ENCODE measurements at places on chromosomes 11 and 22.

GRCh38 chr22:45185718-45186514 is 22.2 kb downstream of the NUP50 start:
- DNase-seq: no peak

DNA sequence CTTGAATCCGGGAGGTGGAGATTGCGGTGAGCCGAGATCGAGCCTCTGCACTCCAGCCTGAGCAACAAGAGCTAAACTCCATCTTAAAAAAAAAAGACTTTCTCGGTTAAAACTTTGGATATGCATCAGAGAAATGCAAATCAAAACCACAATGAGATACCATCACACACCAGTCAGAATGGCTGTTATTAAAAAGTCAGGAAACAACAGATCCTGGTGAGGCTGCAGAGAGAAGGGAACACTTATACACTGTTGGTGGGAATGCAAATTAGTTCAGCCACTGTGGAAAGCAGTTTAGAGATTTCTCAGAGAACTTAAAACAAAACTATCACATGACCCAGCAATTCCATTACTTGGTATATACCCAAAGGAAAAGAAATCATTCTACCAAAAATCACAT is 619.4 kb upstream of the KIRREL3 start:
- DNase-seq: no peak

- DNase-seq: no peak
Measured at GRCh38 chr11:18696638-18697225, 1.8 kb upstream of the TMEM86A start.

- no peak for DNase-seq
Measured at GRCh38 chr22:22935546-22936157, 48.0 kb downstream of the IGLL5 start.

DNA sequence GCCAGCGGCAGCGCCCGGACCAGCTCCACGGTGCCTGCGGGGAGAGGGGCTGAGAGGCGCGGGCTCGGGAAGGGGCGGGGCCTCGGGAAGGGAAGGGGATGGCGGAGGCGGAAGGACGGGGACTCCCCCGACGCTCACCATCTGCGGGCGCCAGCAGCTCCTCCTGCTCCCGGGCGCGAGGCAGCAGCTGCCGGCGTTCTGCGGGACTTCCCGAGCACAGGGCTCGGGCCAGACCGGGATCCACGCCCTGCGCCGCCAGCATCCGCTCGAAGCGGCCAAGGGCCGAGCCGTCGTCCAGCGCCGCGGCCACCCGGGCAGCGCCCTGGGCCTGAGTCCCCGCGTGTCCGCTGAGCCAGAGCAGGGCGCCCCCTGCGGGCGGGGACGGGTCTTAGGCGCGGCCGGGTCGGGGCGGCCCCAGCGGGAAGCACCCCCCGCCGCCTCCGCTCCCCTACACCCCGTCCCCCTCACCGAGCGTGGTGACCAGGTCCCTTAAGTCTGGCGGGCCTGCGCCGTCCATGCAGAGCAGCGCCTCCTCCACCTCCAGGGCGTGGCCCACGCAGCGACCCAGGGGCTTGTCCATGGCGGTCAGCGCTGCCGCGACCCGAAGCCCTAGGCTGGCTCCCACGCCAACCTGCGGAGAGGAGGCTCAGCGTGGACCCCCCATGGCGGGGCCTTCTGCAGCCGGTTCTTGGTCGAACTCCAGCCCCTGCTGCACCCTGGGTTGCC is 873 bp upstream of the SCO2 start:
- peak; percentile 87 for DNase-seq

- DNase-seq: no peak
Measured at GRCh38 chr11:3189196-3189843, 24.2 kb upstream of the OSBPL5 start.

DNA sequence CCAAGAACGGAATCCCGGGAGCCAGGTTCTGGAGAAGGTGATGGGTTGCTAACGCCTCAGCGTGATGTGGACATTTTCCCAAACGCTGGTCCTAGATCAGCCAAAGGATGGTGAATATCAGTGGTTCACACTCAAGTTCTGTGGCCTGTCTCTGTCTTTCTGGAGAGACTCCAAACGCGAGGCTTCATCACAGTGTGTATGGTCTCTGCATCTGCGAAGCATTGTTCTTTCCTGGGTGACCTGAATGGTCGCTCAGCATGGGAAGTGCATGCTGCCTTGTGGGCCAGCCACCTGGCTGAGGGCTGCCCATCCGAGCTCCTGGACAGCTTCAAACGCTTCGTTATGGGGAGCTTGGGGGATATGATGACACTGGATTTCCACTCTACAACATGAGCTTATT is 810.0 kb downstream of the TBC1D22A start:
- no peak for DNase-seq

GRCh38 chr22:25084405-25085107 is 115.1 kb upstream of the CRYBB3 start:
- no peak for DNase-seq

- no peak for DNase-seq
Measured at GRCh38 chr11:15555161-15555560, 440.4 kb downstream of the INSC start.

GRCh38 chr11:110283862-110284261 is 12.6 kb downstream of the RDX start:
- no peak for DNase-seq
